ENCODE measurements at places on chromosomes 3 and 15.

DNA sequence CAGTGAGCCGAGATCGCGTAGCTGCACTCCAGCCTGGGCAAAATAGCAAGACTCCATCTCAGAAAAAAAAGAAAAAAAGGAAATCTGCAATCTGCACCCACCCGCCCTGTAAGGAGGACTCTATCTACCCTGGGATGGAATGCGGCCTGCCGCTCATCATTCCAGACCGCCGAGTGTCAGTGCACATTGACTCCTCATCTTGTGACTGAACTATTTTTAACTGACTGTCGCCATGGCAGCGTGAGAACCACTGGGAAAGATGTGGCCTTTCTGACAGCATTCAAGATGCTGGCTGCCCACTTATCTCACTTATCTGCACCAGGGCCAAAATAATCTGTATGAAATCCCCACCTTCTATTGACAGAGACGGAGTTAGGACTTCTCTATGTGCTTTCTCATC, 38.8 kb upstream of the ANKRD34C start:
- DNase-seq, result no peak

- DNase-seq, result no peak
Measured at GRCh38 chr3:154131830-154132229, 10.6 kb downstream of the ARHGEF26 start.

GRCh38 chr3:51974277-51974962, 444 bp upstream of the ABHD14A start:
- no peak for DNase-seq

GRCh38 chr3:34200576-34200975, 402.1 kb downstream of the PDCD6IP start:
- DNase-seq, result no peak

GRCh38 chr15:75028991-75029377, 5.6 kb downstream of the PPCDC start:
- DNase-seq, result no peak

DNA sequence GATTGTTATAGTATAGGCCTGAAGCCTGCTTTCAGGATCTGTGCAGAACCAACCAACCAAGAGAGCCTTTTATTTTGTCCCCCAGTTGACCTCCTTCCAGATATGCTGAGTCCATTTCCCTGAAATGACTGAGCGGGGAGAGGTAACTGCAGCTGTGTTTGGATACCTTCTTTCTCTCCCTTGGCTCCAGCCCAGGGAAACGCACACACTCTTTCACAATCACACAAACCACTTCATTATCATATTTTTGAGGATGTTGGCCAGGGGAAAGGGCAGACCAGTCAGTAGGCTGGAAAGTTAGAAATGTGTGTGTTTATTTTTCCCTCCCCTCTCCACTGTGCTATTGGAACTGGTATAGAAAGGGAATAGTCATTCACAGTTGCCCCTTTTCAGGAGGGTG, 417.7 kb upstream of the TBL1XR1 start:
- DNase-seq, result no peak

- no peak for DNase-seq
Measured at GRCh38 chr3:155019575-155019974, 60.5 kb upstream of the MME start.

GRCh38 chr15:83030021-83030420, 18.6 kb upstream of the C15orf40 start:
- no peak for DNase-seq

DNA sequence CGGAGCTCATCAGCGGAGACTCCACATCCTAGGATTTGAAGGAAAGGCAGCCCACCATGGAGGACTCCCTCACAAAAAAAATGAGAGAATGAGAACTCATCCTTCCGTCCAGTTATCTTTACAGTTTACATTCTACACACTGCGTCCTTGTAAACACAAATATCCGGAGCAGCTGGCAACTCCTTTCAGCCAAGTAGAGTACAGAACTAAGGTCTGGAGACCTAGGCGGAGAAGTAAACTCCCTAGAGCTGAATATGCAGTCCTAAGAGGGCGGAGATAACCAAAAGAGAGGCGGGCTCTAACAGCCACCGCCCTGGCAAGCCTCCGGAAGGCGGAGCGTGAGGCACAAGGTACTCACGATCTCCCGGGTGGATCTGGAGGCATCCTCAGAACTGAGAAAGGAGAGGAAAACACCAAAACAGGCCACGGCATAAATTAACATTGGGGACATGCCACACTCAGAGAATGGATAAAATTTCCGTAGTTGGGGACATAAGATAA, 924 bp upstream of the SIN3A start:
- DNase-seq, result peak; percentile 70
